ENCODE measurements at places on chromosomes 2 and 18.

DNA sequence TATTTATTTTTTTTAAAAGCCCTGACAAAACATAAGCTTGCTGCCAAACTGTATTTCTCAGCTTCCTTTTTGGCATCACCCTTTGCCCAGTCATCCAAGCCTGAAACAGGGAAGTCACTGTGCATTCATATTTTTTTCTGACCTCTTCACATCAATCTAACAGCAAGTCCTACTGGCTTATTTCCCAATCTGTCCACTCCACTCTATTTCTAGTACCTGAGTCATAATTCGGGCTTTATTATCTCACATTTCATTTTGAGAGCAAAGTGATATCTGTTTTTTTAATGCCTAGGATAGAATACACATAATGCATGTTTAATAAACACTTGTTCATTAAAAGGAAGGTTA is 5.1 kb downstream of the HNMT start:
- peak; percentile 43 for DNase-seq

- no peak for DNase-seq
Observed at GRCh38 chr2:25388491-25388890, 46.8 kb upstream of the DNMT3A start.

DNA sequence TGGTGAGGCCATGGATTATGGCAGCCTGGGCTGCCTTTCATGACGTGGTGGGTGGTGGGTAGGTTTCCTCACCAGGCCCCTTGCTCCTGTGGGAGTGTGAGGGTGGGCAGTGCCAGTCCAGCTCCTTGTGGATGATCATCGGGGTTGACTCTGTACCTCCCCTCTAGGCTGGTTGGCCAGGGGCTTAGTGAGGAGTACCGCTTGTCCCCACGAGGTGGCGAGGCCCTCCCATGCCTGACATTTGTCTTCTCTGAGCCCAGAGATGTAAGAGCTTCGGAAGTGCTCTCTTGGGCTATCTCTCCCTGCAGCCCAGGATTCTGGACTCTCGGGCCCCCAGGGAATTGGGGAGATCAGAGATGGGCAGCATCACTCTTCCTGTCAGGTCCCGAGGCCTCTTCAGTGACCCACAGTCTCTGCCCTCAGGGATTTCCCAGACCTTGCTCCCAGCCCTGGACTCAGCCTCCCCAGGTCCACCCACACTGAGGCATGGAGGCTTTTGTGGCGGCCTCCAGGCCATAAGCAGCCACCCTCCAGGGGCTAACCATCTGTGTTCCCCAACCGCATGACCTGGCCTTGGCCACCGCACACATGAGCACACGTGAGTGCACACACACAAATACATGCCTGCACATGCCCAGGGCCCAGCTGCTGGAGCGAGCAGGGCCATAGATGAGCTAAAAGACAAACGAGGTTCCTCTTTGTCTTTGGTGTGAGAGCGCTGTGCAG is 6.5 kb downstream of the SPR start:
- no peak for DNase-seq

GRCh38 chr2:236665101-236665500 is 95.5 kb downstream of the ACKR3 start:
- no peak for DNase-seq

- DNase-seq, result no peak
Observed at GRCh38 chr2:158228943-158229508, 127.3 kb downstream of the UPP2 start.

DNA sequence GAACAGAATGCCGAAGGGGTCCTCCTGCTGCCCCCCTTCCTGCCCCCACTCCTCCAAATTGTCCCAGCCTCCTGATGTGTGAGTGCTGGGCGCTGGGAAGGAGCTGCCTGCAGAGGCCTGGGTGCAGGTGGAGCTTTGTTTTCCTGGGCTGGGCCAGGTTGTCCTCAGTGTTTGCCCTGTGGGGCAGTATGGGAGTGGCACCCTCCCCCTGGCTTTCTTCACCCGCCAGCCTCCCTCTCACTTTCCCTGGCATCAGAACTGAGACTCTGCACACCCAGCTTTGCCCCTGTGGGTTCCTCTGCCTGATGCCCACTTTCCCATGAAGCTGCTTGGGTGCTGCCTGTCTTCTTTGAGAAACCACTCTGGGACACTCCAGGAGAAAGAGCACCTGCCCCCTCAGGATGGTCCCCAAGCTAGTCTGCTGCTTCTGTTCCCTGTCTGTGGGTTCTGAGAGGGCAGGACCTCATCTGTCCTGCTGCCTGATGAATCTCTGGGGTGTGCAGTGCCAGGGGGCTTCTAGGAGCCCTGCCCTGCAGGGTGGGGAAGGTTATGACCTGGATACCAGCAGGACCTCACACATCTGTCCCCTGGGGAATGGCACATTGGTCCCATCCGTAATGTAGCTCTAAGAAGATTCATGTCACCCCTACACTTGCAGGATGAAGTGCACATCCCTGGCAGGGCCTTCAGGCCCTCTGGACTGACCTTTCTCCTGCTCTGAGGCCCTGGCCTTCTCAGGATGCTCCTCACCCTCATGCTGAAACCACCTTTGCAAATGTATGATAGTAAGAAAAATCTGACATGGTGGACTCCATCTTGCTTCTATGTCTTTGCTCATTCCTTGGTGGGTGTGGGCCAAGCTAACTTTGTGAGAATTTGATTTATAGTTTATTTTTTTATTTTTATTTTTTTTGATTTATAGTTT is 146.8 kb upstream of the HS6ST1 start:
- DNase-seq, result no peak

- no peak for DNase-seq
Observed at GRCh38 chr2:109135359-109136197, 6.6 kb downstream of the SH3RF3 start.

DNA sequence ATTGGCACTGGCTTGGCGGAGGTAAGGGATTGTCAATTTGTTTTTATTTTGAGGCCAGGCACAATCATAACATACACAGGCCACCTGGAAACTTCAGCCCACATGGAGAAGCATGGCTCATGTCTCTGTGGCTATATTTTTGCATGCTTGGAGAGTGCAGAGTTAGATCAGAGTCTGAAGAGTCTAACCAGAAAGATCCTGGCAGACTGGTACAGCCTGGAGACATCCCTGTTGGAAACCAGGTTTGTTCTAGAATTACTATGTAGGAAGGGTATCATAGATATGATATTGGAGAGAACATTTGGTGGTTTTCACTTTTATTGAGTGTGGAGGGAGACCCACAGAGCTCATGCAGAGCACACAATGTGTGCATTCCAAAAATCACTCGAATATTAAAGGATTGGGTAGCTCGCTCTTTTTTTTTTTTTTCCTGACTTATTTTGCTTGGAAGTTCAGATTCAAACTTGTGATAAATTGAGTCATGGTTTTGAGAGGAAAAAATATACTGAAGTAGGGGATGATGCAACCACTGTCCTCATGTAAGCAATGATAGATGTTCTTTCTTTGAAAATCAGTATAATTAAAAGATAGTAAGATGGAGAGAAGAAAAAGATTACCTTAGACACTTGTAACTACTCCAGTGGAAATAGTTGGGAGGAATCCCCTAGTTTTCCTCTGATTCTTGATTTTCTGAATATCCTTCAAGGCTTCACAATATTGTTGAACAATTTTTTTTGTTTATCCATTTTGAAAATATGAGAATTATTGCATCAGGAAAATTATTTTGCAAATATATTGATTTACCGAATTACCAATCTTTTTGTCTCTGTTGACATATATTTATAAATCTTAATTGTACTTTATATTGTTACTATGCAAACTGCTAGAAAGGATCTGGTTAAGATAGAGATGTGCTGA is 185.7 kb upstream of the ZEB2 start:
- no peak for DNase-seq

DNA sequence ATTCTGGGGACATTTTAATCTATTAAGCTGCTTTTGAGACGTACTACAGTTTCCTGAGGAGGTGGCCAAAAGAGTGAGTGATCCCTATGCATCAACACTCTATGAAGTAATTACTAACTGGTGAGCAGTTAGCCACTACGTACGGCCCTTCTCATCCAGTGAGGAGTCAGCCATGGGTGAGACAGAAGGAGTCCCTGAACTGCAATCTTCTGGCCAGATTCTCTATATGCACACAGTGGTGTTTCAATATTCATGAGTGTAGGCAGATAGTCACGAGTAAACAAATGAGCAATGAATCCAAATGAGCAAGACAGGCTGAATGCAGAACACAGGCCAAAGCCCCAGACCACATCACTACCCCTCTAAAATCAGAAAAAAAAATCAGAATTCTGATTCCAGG is 29.8 kb upstream of the TMEM214 start:
- DNase-seq, result no peak

Measured in heart left ventricle (tissue), 16 donors.